Brain (organoid and tissue), 16 donors: ENCODE measurements at places on chromosomes 16 and 17.

GRCh38 chr16:30437511-30438046, 7.7 kb upstream of the DCTPP1 start:
- DNase-seq, result peak; percentile 40

- DNase-seq, result no peak
These were observed 41.6 kb upstream of the GSE1 start for GRCh38 chr16:85571563-85571812.

- no peak for DNase-seq
These were observed 2.7 kb upstream of the ZNF594 start for GRCh38 chr17:5194346-5194745.

- DNase-seq, result peak; percentile 76
These were observed 725 bp downstream of the ABCA3 start for GRCh38 chr16:2339521-2340484.

GRCh38 chr16:70754371-70754770, 46.6 kb downstream of the VAC14 start:
- DNase-seq, result no peak

GRCh38 chr17:9521062-9521461, 54.6 kb downstream of the STX8 start:
- DNase-seq, result peak; percentile 5

DNA sequence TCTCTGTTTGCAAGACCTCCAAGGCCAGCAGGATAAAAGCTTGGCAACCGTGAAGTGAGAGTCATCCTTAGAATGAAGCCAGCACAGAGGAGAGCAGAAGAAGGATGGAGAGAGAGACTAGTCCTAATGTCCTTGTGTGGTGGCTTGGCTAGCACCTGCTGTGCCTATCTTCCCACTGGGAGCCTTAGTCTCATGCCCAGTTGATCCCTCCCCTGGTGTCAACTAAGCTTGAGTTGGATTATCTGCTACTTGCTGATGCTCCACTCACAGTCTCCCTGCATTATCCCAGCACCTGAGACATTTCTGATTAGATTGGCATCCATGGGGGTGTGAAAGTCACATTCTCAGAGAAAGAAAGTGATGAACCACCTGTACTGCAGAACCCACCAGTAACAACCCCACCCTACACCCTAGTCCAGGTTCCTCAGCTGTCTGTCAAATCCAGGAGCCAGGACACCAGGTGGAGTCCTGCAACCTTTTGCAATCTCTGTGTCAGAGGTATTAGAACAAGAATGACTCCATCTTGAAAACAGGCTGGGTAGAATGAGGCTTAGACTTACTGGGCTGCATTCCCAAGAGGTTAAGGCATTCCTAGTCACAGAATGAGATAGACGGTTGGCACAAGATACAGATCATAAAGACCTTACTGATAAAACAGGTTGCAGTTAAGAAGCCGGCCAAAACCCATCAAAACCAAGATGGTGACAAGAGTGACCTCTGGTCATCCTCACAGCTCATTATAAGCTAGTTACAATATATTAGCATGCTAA, 460.2 kb upstream of the C16orf82 start:
- no peak for DNase-seq

GRCh38 chr16:73275024-73275423, 227.1 kb upstream of the ZFHX3 start:
- DNase-seq, result no peak

- no peak for DNase-seq
These were observed 6.5 kb downstream of the MOSMO start for GRCh38 chr16:22014271-22014873.

DNA sequence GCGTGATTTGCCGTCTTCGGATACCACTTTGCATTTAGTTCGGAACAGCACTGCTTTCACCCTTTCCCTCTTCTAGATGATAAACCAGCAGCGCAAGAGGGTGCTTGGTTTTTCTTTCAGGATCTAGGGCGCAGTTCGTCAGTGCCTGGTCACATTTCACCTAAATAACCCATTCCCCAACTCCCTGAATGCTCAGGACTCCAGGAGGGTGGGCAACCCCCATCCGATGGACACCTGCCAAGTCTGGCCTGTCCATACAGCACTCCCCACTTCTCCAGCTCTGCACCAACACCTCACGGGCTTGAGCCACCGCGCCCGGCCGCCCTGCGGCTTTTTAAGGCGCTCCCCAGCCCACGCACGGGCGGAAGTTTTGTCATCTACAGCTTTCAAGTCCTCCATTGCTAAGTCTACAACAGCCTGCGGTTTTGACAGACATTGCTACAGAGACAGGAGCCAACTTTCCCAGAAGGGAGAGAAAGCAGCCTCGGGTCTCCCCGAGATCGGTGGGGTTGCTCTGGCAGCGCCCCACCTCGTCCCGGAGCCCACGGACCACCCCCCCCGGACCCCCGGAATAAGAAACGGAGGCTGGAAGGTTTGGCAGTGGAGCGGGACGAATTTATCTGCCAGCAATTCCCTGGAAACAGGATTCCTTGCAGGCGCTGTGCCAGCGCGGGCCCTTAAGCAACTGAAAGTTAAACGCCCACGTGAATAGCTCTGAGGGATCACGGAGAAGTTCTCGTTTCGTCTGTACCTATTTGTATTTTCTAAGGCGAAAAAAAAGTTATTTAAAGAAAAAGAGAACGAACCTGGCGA, 38.6 kb upstream of the SLFN13 start:
- DNase-seq, result peak; percentile 23

DNA sequence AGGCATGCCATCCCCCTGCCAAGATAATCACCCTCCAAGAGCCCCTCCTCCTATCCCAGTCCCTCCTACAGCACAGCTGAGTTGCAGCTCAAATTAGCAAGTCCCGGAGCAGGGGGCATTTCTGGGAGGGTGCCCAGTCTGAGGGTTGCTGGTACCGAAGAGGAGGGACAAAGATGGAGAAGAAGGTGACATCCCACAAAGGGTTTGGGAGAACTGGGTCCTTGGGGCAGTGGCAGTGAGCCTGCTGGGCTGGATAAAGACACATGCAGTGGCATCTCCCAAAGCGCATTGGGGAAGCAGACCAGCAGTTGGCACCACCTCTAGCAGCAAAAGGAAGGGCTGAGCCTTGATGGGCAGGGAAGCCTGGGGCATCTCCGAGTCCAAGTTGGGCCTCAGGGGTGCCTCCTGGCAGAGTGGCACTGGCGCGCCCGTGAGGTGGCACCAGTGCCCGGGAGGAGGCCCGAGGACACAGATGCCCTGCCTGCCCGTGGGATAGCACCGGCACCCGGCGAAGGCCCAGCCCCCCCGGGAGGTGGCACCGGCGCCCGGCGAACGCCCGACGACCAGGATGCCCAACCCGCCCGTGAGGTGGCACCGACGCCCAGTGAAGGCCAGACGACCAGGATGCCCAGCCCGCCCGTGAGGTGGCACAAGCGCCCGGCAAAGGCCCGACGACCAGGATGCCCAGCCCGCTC, 622 bp downstream of the TOM1L2 start:
- DNase-seq, result peak; percentile 25

DNA sequence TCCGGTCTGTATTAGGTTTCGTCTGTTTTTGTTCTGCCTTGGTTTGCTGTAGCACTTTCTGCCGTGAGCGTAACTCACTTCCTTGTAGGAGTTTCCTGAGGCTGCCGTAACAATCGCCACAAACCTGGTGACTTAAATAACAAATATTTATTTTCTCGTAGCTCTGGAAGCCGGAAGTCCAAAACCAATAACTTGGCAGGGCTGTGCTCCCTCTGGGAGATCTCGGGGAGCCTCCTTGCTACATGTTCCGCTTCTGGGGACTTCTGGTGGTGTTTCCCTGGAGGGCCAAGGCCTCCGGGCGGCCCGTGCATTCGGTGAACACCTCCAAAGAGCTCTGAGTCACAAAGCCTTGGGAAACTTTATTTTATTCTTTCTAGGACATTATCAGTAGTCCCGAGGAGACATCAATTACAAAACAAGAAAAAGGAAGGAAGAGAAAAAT, 6.8 kb upstream of the WDR45B start:
- DNase-seq, result no peak

- peak; percentile 89 for DNase-seq
These were observed 124.5 kb upstream of the ZFHX3 start for GRCh38 chr16:73172241-73172972.

DNA sequence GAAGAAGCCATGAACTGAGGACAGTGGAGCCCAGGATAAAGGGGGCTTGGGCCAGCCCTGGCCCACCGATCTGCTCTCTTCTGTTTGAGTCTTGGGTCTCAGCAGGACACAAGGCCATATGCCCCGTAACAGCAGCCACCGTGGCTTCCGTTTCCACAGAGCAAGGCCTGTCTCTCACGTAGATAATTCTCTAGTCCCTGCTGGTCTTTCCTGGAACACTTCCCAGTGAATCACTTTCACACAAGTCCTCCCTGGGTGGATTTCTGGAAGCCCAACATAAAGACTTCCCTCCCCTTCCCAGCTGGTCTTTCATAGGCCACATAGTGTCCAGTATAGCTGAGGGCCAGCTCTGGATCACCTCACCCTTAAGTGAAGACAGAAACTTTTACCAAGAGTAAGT, 19.9 kb upstream of the C16orf78 start:
- DNase-seq, result peak; percentile 22

DNA sequence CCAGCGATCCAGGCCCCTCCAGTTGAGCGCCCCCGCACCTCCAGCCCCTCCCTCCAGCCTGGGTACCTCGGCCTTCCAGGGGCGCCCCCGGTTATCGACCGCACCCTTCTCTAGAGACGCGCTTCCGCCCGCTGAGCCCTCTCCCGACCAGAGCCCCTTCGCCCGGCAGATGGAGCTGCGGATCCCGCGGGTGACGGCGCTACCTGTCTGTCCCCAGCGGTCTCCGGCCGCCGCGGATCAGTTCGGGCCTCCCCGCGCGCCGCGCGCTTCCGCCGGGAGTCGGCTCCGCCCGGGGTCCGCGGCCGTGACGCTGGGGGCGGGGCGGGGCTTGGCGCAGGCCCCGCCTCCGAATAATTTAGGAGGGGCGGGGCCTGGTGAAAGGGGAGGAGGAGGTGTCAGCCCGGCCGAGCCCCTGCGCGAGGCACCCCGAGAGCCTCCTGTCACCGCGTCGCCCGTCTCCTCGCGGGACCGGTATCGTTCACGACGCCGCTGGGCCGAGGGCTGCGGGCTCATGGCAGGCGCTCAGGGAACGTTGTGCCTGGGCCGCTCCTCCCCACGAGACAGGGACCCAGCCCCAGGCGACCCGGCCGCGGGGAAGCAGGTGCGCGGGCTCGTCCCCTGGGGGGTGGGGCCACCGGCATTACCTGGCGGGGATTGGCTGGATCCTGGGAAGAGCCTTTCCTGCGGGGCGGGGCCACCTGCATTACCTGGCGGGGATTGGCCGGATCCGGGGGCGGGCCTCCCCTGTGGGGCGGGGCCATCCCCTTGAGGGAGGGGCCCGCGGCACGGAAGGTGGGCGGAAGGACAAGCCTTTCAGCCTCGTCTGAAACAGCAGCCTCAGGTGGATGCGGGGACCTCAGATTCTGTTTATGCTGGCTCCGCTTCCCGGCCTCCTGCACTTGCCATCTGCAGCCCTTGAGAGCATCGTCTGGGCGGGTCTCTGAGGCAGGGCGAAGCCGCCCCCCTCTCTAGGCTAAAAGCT, at the start of gene SPATA2L:
Gene SPATA2L (minus strand): TSS at position 281 of the 982 bp plus-strand sequence. CDS start 473 bp downstream, outside the sequence.
- DNase-seq, result peak; percentile 95

DNA sequence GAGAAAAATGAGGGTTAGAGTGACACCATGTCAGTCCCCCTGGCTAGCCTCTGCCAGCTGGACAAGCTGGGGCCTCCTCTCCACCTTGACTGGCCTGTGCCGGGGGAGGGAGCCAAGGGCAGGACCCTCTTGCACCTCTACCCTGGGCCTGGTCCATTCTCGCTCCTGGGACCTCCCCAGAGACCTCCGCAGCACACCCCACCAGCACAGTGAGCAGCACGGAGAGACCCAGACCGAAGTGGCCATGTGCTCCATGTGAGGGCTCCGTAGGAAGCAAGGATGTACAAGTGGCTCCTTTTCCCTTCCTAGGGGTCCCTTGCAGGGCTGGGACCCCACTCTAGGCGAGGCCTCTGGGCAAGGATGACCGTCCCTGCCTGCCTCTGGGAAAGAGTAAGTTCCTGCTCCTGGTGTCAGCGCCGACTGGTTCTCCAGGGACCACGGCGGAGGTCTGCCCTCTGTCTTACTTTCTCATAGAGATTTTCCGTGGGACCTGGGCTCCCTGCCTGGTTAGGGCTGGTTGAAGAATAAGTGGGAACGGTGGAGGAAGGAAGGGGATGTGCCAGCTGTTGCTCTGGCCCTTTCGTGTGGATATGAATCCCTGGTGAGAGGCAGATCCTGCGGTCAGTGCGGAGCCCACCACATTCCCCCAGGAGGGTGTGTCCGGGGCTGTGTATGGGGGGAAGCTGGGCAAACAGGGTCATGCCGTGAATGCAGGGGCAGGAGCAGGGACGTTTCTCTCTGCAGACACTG, 124.2 kb downstream of the METRNL start:
- no peak for DNase-seq

- no peak for DNase-seq
These were observed 12.2 kb upstream of the VAT1L start for GRCh38 chr16:77775911-77776909.

- peak; percentile 84 for DNase-seq
These were observed 17.1 kb upstream of the PHF12 start for GRCh38 chr17:28968231-28968913.

- no peak for DNase-seq
These were observed 504.3 kb downstream of the XYLT1 start for GRCh38 chr16:16966439-16966838.

- no peak for DNase-seq
These were observed 465.0 kb upstream of the MAF start for GRCh38 chr16:80065541-80065940.

DNA sequence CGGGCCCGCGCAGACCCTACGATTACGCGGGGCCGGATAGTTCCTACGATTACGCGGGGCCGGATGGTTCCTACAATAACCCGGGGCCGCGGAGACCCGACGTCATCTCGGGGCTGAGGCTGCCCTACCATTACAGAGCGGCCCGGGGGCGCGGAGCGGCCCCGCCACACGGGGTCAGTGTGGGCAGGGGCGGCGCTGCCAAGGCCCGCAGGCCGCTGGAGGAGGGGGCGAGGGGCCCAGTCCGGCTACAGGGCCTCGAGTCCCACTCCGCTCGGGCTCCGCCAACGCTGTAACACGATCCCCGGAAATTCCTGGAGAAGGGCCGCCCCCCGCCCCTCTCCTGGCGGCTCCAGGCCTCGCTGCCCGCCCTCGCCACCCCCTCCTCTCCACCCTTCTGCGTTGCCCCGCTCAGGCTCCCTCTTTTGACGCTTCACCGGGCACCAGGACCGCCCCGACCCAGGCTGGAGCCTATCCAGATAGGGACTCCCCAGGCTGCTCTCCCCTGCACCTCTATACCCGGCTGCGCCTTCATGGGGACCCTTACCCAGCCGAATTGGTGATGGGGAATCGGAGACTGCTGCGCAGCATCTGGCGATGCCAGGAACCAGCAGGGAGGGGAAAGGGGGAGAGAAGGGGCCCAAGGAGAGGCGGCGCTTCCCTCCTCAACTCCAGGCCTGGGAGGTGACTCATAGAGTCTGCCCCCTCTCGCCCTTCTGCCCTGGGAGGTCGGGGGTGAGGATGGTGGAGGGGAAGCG, at the start of gene RAB34:
Gene RAB34 (minus strand): TSS at position 291 of the 755 bp plus-strand sequence. CDS start 602 bp downstream, outside the sequence.
- peak; percentile 79 for DNase-seq

GRCh38 chr16:29148867-29149272, 164.0 kb downstream of the LAT start:
- no peak for DNase-seq
